ENCODE measurements at places on chromosomes 5 and 9. TPM values are rescaled to one million over a fixed set of nuclear protein-coding genes. Genes with fewer than 3 reads are reported as not detected.

The NUDT2 gene
- 24.1 TPM for total RNA-seq

The FOXD4L4 gene
- total RNA-seq = not detected

The GFI1B gene
- total RNA-seq = not detected

The SPATA31A3 gene
- not detected for total RNA-seq

The IL9 gene
- not detected for total RNA-seq

The CTSV gene
- total RNA-seq = 0.21 TPM

The IFNA21 gene
- not detected for total RNA-seq

The ADRA1B gene
- 4.0 TPM for total RNA-seq

The ACTBL2 gene
- not detected for total RNA-seq

The SHISAL2B gene
- not detected for total RNA-seq

The INVS gene
- 22.6 TPM for total RNA-seq

The PCDHGA9 gene
- 1.9 TPM for total RNA-seq

The SLC36A2 gene
- total RNA-seq = not detected

The STKLD1 gene
- total RNA-seq = 3.5 TPM

The DMRTA1 gene
- 0.18 TPM for total RNA-seq

The RORB gene
- total RNA-seq = not detected

The KIF20A gene
- 16.4 TPM for total RNA-seq

The C9 gene
- not detected for total RNA-seq

The TBCA gene
- 164 TPM for total RNA-seq

The HSPB3 gene
- total RNA-seq = not detected

The TAS2R1 gene
- not detected for total RNA-seq

The FBP2 gene
- total RNA-seq = not detected

The IRX1 gene
- total RNA-seq = 11.8 TPM

The FCN1 gene
- total RNA-seq = not detected

The DENND1A gene
- total RNA-seq = 21.6 TPM

The TEX10 gene
- 22.5 TPM for total RNA-seq

The FOXD4L5 gene
- total RNA-seq = 0.16 TPM

The TAF11L10 gene
- total RNA-seq = not detected

The GBA2 gene
- total RNA-seq = 69.8 TPM

The TMEM215 gene
- not detected for total RNA-seq

The SLC45A2 gene
- total RNA-seq = not detected

The SV2C gene
- total RNA-seq = 0.05 TPM

The NXNL2 gene
- total RNA-seq = 0.32 TPM

Data from osteocyte (in vitro differentiated cells).